T-helper 9 cell (primary cell): ENCODE measurements at places on chromosomes 11 and 22.

GRCh38 chr11:78251083-78251775 is 62.5 kb downstream of the USP35 start:
- no peak for DNase-seq

GRCh38 chr11:58046231-58046630 is 15.5 kb downstream of the OR6Q1 start:
- no peak for DNase-seq

- no peak for DNase-seq
Observed at GRCh38 chr11:120308081-120308480, 17.0 kb upstream of the TLCD5 start.

- DNase-seq = no peak
Observed at GRCh38 chr11:43736502-43737200, 56.1 kb downstream of the HSD17B12 start.

GRCh38 chr11:88295028-88295427 is 42.5 kb downstream of the CTSC start:
- no peak for DNase-seq

DNA sequence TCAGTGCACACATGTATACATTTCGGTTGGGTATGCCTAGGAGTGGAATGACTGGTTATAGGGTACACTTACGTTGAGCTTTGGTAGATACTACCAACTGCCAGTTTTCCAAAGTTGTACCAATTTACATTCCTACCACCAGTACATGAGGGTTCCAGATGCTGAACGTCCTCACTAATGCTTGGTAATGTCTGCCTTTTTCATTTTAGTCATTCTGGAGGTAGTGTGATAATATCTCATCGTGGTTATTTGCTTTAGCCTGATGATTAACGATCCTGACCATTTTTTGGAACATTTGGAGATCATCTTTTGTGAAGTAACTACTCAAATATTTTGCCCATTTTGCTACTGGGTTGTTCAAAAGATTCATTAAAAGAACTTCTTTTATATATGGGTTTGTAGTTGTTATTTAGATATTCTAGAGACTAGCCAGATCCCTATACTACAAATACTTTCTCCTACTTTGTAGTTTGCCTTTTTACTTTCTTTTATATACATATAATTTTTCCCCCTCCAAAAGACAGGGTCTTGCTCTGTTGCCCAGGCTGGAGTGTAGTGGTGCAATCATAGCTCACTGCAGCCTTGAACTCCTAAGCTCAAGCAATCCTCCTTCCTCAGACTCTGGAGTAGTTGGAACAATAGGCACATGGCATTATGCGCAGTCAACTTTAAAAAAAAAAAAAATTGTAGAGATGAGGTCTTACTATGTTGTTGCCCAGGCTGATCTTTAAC is 62.1 kb downstream of the RBFOX2 start:
- no peak for DNase-seq

DNA sequence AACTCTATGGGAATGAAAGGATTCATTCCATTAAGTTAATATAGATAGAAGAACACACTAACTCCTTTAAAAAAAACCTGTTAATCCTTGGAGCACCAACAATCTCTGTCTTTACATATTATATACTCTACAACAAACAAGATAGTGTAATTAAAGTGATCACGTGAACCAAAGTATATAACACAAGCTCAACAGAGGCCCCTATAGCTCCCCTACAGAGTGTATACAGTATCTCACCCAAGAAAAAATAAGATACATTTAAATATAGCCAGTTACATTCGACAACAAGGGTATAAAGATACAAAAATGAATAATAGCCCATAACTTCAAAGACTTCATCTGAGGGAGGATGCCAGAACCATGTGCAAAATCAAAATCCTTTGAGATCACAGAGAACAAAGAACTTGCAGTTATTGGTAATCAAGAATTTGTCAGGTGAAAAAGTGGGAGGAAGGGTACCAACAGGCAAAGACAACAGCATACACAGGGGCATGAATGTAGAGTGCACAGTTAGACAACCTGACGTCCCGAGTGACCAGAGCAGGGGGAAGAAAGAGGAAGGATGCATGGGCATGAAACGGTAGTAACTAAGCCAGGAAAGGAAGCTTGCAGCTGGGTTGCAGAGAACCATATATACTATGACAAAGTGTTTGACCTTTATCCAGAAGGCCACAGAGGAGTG is 4.7 kb downstream of the FCHSD2 start:
- DNase-seq = no peak

DNA sequence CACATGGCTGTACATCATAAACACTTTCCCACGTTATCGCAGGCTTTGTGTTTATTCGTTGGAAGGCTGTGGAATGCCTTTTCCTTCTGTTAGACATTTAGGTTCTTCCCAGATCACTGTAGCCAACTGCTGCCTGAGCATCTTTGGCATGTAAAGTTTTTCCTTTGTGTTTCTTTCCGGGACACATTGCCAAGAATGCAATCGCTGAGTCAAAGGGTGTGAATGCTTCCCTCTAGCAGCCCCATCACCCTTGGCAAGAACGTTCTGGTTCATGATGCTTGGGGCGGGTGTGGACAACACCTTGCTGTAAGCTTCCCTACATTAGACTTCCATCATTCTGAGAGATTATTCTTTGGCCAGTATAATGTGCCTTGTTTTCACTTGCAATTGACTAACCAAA is 136.2 kb downstream of the OSBP2 start:
- no peak for DNase-seq

- no peak for DNase-seq
Observed at GRCh38 chr11:42234451-42234951, 775.0 kb upstream of the LRRC4C start.

GRCh38 chr11:66367561-66368312 is 3.8 kb downstream of the SLC29A2 start:
- DNase-seq = no peak

- DNase-seq = no peak
Observed at GRCh38 chr22:17930455-17931313, 93.7 kb downstream of the MICAL3 start.

GRCh38 chr11:86473991-86474833 is 99.5 kb downstream of the CCDC81 start:
- DNase-seq = no peak

DNA sequence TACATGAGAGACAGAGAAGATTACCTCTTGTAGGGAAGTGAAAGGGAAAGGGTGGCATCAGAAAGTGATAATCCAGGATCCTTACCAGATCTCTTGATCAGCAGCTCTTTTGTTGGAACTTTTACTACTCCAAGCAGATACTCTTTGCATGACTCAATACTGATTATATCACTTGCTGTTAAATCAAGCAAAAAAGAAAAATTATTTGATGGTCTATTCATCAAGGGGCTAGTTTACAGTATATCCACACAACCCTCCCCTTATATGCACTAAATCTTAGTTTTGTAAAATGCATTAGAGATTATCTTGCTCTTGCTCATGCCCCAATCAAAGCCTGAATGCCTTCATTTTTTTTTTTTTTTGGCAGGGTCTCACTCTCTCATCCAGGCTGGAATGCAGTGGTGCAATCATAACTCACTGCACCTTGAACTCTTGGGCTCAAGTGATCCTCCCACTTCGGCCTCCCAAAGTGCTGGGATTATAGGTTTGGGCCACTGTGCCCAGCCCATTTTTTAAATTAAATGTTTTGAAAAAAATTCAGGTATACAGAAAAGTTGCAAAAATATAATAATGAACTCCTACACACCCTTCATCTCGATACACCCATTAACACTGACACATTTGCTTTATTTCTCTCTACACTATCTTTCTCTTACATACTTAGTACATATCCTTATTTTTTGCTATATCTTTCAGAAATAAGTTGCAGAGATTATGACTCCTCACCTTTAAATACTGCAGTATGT is 76.1 kb upstream of the UCP3 start:
- DNase-seq = no peak

DNA sequence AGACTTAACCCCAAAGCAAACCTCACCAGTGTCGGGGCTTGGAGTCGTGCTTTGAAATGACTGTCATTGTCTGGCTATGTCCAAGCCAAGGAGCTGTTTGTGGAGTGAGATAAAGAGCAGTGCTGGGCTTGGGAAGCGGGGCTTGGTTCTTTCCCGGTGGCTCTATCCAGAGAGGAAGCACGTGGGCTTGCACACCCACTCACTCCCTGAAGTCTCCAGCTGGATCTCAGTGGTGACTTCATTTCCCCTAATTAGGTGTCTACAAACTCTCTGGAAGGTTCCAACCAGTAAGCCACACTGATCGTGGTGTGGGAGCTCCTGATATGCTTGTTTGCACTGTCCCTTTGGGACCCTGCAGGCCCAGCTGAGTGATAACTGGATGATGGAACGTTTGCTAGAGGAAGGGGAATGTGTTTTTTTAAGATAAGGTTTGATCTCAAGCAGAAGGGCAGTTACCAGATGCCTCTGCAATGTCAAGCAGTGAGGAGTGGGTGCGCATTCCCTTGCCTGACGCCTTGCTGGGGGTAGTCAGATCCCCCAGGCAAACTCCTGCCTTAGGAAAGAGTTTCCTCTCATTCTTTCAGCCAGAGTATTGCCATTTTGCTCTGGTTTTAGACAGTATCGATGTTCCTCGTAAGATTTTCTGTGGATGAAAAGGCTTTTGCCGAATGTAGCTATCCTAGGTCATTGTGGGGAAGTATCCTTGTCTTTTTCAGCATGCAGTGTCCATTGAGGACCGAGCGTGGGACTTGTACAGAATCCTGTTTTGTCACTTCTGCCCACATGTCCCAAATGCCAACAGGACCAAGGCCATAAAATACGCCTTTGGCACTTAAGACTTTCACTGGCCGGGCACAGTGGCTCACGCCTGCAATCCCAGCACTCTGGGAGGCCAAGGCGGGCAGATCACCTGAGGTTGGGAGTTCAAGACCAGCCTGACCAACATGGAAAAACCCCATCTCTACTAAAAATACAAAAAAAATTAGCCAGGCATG is 90.9 kb downstream of the MICAL2 start:
- DNase-seq = no peak

- no peak for DNase-seq
Observed at GRCh38 chr22:48822278-48823233, 1005.1 kb downstream of the BRD1 start.

- no peak for DNase-seq
Observed at GRCh38 chr22:45503816-45504372, 1.2 kb downstream of the FBLN1 start.

DNA sequence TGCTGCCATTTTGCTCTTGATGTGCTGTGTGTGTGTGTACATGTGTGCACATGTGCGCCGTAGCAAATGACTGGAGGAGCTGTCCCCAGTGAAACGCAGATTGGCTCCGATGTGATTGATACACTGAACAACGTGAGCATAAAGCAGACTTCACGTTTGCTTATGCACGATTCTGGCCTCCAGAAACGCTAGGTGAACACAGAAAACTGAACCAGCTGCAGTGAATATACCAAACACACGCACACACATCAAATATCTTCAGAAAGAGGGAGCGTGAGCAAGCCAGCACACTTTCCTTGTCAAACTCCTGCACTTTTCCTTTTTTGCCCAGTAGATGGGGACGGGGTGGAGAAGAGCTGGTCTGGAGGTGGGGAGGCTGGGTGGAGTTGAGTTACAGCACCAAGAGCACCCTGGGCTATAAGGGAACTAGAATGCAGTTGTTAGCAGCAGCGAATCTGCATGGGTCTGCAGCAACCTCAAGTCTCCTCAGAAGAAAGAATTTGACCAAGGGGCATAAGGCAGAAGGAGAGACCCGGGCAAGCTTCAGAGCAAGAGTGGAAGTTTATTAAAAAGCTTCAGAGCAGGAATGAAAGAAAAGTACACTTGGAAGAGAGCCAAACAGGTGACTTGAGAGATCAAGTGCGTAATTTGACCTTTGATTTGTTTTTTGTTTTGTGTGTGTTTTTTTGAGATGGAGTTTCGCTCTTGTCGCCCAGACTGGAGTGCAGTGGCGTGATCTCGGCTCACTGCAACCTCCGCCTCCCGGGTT is 77.8 kb upstream of the CADM1 start:
- DNase-seq = no peak

- DNase-seq = no peak
Observed at GRCh38 chr11:18844753-18845367, 53.3 kb upstream of the PTPN5 start.

DNA sequence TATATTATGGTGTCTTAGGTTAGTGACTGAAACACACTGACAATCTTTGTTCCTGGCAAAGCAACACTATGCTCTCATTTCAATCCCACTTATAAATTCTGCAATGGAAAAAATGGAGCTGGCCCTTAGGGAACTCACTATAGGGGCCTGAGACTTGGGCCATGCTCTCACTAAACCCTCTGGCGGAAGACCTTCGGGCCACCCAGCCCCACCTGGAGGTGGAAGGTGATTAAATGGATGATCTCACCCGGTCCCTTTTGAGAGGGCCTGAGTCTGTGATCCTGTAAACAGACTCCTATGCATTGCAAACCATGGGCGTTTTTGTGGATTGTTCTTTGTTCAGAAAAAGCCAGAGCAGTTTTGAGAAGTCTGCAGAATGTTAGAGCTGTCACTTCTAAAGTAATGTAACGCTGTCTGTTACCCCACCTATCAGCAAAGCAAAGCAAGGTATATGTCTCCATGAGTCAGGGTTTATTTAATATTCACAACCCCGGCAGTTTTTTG is 17.0 kb upstream of the CDON start:
- no peak for DNase-seq

- DNase-seq = no peak
Observed at GRCh38 chr11:17743808-17744119, 9.2 kb downstream of the KCNC1 start.

DNA sequence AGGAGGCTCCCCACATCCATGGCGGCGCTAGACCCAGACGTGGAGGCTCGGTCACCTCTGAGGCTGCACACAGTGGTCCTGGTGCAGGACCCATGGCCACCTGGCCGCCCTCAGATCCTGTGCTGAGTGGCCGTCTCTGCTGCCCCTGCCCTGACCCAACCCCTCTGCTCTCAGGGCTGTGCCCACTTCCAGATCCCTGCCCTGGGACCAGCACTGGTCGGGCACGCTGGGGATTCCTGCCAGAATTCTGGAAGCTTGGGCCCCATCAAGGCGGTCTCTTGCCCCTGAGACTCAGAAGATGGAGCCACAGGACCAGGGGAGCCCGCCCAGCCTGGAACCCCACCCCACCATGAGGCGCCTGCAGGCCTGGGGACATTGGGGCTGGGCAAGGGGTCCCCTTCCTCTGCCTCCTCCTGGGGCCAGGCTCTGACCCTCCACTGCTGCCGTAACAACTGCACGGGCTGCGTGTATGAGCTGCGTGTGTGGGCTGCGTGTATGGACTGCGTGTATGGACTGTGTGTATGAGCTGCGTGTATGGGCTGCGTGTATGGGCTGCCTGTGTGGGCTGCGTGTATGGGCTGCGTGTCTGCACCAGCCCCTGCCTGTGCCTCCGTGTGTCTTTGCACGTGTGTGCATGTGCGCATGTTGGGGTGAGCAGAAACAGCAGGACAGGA is 48.7 kb downstream of the IGLL1 start:
- DNase-seq = no peak

- no peak for DNase-seq
Observed at GRCh38 chr11:64086258-64087123, 50.8 kb downstream of the FLRT1 start.
